ENCODE measurements at places on chromosomes 7 and 10.
A peak's percentile ranks its signal among the peaks of the same experiment; 100 is the strongest.

- no peak for DNase-seq
These were observed 275.0 kb downstream of the ELMO1 start for GRCh38 chr7:37173670-37174069.

DNA sequence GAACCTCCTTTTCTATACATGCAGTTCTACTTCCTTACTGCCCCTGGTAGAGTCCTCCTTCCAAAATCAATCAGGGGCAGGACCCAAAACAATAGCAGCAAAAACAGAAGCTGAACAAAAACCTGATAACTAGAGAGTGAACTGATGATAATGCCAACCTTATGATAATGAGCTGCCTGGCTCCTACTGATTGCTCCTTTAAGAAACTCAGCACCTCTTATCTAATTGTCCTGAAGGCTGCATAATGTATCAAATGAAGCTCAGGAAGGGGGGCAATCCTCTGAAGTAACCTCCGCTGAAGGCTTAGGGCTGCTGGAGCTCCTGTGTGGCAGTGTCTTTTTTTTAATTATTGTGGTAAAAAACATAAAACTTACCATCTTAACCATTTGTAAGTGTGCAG, 257.0 kb downstream of the PHTF2 start:
- no peak for DNase-seq

DNA sequence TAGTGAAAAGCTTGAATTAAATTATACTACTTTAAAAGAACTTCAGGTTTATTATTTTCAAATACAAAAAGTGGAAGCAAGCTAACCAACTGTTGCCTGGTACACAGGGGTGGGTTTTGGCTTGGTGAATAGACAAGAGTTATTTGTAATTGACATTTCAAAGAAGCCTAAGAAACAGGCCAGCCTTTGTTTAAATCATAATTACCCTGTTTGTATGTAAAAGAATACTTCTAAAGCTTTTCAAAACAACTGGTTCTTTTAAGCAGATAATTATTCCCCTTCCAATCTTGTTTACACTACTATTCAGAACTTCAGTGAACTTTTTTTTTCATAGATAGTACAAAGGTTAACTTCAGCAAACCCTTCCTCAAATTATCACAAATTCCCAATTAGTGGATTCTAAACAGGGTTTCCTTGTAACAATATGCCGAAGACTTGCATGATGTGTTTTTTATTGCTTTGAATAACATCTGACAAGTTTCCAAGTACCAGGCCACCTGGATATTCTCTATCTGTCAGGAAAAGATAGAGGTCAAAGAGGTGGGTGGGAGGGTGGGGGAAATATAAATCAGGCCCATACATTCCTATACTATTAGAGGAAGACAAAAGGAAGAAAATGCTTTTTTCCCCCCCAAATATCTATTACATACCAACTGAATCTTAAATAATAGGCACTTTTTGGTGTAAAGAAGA, 20.4 kb downstream of the SSMEM1 start:
- peak; percentile 81 for DNase-seq

- DNase-seq, result no peak
These were observed 59.3 kb upstream of the IL6 start for GRCh38 chr7:22667562-22668239.

- DNase-seq, result no peak
These were observed 62.1 kb downstream of the OR13A1 start for GRCh38 chr10:45253183-45253914.

- no peak for DNase-seq
These were observed 85.3 kb upstream of the PCLO start for GRCh38 chr7:83248000-83248399.

GRCh38 chr10:70523057-70523456, 44.5 kb downstream of the PALD1 start:
- no peak for DNase-seq

DNA sequence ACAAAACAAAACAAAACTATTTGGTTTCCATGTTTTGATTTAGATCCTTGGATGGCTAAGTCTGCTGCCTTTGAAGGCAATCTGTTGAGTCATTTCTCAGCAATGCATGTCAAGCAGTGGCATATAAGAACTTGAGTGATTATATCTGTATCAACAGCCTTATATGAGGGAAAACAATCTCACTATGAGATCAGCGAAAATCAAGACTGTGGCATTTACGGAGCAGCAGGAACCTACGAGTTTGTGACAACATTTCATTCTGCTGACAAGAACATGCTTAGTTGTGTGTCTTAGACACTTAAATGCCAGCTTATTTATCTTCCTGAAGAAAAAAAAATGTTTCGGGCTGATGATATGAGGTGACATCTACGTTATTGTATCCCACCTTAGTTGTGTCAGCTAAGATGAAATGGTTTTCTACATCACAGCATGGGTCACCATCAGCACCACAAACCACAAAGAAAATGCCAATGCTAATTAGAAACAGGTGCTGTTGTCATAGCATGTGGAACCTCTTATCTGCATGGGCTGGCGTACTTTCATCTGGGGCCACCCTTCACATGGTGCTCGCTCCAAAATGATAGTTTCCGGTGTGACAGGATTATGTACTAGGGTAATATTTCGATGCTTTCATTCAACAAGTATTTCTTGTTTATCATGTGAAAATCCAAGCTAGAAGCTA, 1085.5 kb downstream of the SORCS1 start:
- no peak for DNase-seq

- no peak for DNase-seq
These were observed 131.7 kb downstream of the DYNC1I1 start for GRCh38 chr7:95904099-95904498.

- DNase-seq, result no peak
These were observed 56.0 kb upstream of the ST8SIA6 start for GRCh38 chr10:17510242-17510908.

DNA sequence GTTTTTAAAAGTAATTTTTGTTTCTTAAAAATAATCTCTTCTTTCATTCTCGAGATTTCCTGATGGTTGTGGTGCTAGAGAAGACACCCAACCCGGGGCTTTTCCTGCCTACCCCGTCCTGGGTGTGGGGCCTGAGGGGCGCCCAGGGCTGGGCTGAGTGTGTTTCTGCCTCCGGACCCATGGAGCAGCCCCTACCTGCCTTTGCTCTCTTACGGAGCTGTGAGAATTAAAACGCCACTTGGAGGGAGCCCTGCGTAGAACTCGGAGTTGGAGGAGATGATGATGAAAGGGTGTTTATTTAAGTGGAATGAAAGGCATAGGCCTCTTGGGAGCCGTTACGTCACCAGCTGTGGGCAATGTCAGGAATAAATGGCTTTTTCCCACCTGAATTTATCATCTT, 261.8 kb upstream of the SHH start:
- no peak for DNase-seq

GRCh38 chr10:81021428-81022129, 483.9 kb downstream of the SH2D4B start:
- no peak for DNase-seq

DNA sequence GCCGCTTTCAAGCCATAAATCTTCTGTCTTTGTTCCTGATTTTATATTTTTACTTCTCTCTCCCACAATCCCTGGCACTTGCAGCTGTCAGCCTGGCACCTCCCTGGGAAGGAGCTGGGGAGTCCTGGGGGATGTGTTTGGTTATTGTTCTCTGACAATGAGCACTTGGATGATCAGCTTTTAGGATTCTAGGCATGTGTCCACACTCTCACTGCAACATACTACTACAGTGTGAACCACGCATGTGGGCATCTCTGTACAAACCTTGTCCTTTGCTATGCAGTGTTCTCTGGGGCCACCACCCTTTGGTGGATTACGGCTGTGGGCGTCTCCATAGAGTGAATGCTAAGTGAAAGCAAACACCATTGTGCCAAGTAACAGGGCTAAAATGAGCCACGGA, 168.4 kb upstream of the KMT2E start:
- no peak for DNase-seq

- DNase-seq, result no peak
These were observed 13.4 kb upstream of the CRYGN start for GRCh38 chr7:151453326-151453791.

DNA sequence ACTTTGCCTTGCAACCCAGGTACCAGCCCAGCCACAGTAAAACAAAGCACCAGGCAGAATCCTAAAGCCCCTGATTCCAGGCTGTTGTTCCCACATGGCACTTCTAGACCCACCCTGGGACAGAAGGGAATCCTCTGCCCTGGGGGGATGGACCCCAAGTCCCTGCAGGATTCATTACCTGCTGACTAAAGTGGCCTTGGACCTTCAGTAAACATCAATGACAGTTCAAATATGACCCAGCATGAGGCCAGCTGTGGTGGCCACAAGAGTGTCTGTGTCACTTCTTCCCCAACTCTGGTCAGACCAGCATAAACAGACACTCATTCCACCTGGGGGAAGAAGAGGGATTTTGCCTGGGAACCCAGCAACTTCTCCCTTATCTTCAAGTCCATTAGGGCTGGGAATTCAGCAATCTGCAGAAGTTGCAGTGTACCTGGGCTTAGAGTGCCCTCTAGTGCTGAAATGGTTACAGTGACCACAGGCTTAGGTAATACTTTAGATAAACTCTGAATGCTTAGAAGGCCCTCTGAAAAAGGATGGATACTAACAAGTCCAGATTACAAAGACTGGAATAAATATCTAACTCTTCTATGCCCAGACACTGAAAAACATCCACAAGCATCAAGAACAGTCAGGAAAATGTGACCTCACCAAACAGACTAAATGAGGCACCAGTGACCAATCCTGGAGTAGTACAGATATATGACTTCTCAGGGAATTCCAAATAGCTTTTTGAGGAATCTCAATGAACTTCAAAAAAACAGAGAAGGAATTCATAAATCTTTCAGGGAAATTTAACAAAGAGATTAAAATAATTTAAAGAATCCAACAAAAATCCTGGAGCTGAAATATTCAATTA, 108.5 kb upstream of the TMEM168 start:
- DNase-seq, result peak; percentile 66

- DNase-seq, result no peak
These were observed 21.1 kb upstream of the GPR26 start for GRCh38 chr10:123645016-123645415.

- no peak for DNase-seq
These were observed 28.2 kb downstream of the COL26A1 start for GRCh38 chr7:101390901-101391301.

- DNase-seq, result no peak
These were observed 157.9 kb downstream of the ELMO1 start for GRCh38 chr7:37290731-37291130.

DNA sequence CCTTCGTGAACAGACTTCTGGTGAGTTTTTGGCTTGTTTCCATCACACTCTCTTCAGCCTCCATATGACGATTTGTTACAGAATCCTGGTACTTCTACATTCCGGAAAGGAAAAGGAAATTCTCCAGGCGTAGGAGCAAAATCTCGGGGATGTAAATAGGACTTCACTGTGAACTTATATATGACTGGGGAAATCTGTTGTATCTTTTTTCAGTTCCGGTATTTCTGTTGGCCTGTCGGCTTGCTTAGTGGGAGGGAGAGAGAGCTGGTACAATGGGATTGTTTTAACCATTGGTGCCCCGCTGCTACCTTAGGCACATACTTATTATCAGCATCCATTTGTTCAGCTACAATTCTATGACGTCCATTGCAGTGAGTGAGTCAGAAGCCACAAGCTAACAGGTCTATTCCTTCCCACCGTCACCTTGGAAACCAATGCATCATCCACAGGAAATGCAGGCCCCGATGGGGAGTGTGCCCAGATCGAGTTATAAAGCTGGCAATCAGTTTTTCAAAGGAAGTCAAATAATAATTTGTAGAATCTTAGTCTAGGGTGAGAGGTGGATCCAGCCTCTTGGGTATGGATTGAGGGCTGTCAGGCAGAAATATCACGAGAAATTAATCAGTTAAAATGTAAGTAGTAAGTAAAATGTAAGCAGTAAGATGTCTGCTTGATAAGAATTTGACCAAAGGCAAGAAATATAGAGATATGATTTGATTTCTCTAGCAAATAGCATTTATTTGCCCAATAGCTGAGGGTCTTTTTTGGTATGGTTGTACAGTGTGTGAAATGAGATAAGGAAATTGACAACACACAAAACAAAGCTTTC, 92.0 kb upstream of the MKLN1 start:
- no peak for DNase-seq

GRCh38 chr10:93722550-93722949, 20.2 kb upstream of the FRA10AC1 start:
- DNase-seq, result no peak

DNA sequence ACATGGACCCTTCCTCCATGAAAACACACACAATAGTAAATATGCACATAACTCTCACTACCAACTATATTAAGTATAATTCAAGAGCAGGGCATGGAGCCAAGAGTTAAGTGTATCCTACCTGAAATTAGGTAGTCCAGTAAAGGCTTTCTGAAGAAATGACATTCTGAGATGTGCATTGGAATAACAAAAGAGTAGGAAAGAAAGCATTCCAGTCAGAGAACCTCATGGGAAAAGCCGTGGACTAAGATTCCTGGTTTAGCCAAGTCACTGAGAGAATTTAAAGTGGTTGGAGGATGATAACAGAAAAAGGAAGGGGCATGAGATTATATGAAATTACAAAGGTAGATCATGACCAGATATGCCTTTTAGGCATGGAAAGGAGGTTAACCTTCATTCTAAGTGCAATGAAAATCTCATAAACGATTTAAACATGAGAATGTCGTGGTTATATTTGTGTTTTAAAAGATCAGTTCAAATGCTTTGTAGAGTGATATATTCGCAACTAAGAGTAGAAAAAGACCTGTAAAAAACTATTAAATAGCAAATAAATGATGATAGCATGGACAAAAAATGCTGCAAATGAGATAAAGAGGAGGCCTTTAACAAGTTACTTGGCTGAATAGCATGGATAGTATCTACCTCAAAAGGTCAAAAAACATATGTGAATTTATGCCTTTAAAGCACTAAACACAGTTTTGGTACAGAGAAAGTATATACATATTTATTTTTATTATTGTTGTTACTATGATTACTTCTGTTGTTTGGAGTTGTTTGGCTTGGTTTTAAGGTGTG, 767.4 kb upstream of the GHITM start:
- no peak for DNase-seq

DNA sequence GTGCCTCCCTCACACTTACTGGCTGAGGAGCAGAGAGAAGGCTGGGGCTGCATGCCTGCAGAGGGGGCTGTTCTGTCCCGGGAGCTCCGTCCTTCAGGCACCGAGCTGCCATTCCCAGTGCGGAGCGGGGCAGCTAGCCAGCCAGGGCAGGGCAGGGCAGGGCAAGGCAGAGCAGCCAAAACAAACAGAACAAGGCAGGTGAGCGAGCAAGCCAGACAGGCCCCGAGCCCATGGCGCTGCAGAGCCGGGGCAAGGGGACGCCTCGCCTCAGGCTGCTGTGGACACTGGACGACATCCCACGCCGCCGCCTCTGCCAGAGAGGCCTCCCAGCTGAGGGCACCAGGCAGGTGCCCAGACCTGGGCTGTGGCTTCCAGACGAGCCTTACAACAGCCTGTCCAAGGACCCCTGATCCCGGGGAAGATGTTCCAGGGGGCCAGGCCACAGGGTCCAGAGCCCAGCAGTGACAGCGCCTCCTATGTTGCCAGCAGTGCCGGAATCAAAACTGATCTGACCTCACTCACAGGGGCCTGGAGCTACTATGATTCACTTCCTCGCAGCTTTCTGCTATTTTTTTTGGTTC, 8.2 kb upstream of the NDST2 start:
- no peak for DNase-seq

- no peak for DNase-seq
These were observed 307.6 kb upstream of the PHYHIPL start for GRCh38 chr10:58868736-58869435.

- no peak for DNase-seq
These were observed 544 bp downstream of the GPRIN2 start for GRCh38 chr10:46555713-46556514.

Measured in foreskin melanocyte (primary cell).